ENCODE measurements at places on chromosomes 4 and X.

DNA sequence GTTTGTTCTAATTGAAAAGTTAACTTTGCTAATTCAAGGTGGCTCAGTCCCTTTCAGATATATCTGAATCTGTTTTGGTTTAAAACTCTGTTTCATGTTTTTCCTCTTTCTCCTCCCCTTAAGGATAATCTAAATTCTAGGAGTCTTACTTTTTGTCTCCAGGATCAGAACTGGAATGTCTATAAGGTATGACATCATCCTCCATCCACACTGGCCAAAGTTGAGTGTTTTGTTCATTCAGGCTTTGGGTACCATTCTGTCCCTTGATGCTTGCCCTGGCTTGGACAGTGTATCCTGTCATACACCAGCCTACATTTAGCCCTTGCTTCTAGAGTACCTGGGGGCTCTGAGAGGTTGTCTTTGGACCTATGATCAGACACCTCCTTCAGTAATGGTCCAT is 56.8 kb upstream of the ANTXR2 start:
- DNase-seq, result no peak

DNA sequence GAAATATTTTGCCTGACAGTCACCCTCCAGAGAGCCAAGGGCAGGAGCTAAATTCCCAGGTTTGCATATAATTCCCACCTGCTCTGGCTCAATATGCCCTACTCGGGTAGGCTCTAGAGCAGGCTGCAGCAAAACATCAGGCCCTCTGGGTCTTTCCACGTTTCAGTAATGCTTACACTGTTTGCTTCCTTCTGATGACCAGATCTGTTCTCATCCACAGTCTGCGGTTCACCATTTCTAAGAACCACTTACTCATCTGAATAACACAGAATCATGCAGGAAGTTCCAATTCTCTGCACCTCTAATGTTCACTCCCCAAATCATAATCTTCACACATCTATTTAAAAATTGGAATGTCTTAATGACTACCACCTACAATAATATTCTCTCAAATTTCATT is 141.4 kb downstream of the PPP3CA start:
- DNase-seq, result no peak

DNA sequence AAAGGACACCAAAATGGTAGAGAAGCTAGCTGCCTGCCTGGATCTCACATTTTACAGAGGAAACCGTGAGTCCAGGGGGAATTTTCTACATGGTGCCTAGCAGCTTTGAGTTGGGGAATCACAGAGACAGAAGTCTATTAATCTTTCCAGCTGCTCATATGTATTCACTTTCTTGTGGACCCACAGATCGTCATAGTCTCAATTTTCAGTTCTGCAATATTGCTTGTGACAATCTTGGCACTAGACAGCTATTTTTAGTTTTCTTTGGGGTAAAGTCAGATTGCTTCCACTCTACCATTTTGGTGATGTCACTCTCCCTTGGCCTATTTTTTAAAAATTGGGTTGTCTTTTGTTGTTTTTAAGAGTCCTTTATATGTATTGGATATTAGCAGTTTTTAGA is 233.4 kb upstream of the STK26 start:
- no peak for DNase-seq

- no peak for DNase-seq
Measured at GRCh38 chr4:127421437-127421836, 211.3 kb upstream of the INTU start.

DNA sequence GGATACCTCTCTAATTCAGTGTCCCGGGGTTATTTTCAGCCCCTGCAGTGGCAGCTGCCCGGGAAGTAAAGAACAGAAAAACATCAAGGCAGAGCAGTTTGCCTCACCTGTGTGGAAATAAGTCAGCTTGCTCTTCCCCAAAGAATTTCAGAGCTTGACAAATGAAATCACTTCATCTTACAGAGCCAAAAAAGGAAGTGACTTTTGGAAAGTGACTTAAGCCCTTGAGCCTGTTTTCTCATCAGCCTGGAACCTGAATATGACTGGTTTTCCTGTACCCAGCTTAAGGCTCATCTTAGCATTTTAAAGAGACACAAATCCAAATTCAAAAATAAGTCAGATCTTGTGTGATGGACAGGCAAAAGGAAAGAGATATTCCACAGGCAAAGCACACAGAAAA is 211.6 kb downstream of the RCHY1 start:
- DNase-seq, result no peak

- DNase-seq, result no peak
Measured at GRCh38 chrX:53682885-53683555, 3.5 kb downstream of the HUWE1 start.

DNA sequence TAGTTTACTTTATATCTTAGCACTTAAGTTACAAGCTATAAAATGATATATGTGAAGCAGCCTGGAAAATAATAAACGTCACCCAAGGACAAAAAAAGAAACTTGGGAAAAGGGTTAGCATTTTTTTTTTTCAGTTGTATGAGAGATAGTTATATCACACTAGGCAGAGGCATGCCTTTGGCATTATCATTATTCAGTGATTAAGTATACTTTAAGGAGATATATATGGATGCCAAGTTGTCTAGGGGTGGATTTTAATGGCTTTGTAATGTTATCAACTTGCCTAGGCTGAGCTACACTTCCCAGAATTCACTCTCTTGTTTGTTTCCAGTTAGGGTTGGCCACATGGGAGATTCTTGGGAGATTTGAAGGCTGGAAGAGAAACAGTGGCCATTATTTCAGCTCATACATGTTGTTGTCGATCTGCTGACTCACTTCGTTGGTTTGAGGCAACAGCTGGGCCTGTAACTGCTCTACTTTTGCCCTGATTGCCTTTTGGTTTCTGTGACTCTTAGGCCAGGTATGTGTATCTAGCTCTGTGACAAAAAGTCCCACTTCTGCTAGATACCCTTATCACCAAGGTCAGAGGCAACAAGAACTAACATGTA is 11.5 kb upstream of the SRPX start:
- no peak for DNase-seq

DNA sequence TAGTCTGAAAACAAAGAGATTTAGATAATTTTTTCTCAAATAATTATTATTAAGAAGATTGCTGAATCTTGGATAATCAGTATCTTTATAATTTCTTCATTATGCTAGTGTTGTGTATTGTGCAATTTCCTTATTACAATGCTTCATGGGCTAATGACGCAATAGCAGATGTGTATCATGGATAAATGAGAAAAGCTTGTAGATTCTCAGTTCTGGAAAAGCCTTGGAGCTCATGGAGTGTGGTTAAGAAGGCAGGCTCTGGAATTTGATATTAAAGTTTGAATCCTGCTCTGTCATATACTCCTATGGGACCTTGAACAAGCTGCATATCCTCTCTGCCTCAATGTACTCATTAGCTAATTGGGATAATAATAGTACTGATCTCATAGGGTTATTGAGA is 18.9 kb upstream of the CXCL8 start:
- DNase-seq, result peak; percentile 86

DNA sequence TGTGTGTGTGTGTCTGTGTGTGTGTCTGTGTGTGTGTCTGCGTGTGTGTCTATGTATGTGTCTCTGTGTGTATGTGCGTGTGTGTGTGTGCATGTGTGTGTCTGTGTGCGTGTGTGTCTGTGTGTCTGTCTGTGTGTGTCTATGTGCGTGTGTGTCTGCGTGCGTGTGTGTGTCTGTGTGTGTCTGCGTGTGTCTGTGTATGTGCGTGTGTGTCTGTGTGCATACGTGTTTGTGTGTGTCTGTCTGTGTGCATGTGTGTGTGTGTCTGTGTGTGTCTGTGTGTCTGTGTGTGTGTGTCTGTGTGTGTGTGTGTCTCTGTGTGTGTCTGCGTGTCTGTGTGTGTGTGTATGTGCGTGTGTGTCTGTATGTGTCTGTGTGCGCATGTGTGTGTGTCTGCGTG is 35.6 kb downstream of the SLITRK2 start:
- no peak for DNase-seq

DNA sequence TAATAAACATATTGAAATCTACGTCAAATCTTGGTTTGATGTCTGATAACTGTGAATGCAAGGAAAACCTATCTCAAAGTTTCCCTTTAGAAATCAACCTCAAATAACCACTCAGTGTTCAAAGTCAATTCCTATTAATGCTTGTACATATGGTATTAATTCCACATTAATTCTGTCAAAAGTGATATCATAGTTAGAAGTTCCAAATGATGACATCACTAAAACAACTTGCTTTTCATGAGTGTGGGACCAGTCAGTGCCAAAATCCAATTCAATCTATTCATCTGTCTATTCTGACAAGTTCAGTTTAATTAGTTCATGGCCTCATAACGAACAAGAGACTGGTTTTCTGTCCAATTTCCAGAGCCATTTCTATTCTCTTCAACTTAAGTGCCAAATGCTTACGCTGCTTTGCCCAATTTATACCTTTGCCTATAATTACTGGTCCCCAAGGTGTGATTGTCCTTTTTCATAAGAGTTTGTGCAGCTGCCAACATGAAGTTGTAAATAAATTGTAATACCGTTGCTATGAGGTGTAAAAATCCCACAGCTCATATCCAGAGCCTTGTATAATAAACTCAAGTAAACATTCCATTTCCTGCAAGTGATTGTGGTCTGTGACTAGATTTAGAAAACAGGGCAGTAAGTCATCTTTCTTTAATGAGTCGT is 476.2 kb downstream of the RAB28 start:
- no peak for DNase-seq

DNA sequence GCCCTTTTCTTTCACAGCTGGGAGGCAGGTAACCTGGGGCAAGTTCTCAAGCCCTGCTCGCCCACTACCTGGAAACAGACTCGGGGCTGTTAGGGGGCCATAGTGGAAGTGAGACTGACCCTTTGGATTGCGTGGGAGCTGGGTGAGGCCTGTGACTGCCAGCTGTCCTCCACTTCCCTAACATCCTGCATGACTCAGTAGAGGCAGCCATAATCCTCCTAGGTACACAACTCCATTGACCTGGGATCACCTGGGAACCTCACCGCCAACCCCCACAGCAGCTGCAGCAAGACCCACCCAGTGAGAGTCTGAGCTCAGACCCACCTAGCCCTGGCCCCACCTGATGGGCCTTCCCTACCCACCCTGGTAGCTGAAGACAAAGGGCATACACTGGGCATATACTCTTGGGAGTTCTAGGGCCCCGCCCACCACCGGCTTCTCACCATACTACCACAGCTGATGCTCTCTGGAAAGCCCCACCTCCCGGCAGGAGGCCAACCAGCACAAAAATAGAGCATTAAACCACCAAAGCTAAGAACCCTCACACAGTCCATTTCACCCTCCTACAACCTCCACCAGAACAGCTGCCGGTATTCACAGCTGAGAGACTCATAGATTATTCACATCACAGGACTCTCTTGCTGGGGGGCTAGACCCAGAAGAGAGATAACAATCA is 61.1 kb upstream of the DCTD start:
- DNase-seq, result no peak

GRCh38 chrX:103681443-103681842 is 5.1 kb downstream of the MORF4L2 start:
- DNase-seq, result no peak

DNA sequence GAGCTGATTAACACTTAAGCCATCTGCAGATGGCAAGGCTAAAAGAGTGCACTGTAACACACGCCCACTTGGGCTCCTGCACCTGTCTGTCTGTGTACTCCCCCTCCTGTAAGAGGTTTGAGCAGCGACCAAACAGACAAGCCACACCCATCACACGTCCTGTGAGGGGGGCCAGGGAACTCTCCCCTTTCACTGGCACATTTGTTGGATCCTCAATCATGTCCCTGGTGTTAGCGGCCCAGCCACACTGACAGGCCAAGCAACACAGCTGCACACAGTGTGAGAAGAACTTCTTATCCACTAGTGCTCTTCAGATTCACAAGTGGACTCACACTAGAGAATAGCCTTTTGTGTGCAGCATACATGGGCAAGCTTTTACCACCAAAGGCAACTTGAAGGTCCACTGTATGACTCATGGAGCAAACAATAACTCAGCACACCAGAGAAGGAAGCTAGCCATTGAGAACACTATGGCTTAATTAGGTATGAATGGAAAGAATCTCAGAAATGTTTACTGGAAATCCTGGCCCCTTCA is 29.1 kb upstream of the UTP14A start:
- no peak for DNase-seq

DNA sequence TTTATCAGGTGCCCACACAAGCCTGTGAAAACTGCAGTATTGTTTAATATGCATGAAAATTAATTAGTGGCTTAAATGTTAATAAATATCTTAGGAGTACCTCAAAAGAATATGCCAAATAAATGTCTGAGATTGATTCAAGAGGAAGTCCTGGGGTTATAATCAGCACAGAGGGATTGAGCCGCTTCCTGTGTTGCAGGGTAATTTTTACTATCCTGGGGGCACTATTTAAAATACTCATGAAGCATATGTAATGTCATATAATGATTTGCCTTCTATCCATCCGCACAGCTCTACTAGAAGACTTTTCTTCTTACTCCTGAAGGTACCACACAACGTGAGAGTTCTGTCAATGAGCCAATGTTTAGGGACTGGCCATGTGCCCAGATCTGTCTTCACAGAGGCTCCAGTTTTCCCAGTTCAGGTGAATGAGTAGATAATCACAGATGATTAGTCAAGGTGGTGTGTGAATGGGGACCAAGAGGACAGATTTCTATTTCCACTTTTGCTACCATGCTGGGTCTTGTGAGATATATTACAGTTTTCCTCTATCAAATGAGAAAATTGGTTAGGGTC is 233.3 kb downstream of the USP46 start:
- DNase-seq, result peak; percentile 81

DNA sequence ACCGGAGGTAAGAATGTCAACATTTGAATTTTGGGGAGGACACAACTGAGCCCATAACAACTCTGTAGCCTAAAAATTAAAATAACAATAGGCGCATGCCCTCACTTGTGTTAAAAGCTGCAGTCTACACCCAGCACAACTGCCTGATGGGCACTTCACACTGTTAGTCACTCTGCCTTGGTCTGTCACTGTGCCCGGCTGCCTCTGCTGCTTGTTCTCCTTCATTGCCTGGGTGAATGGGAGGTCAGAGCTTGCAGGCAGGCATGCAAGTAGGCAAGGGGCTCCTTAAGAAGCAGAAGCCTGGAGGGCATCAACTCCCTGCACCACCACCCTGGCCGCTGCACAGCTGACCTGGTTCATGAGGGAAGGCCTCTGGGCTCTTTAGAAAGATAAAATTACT is 374.8 kb downstream of the MID1IP1 start:
- DNase-seq, result no peak

Data from SK-N-MC (cell line).